Ascending aorta (tissue), 2 donors: ENCODE measurements at places on chromosomes 11 and 22. TPM values are rescaled to one million over a fixed set of nuclear protein-coding genes. Genes with fewer than 3 reads are reported as not detected.
A peak's percentile ranks its signal among the peaks of the same experiment; 100 is the strongest.

The DUSP8 gene
- total RNA-seq, result 27.0 TPM

The HBG2 gene
- not detected for total RNA-seq

The SLC22A8 gene
- total RNA-seq, result not detected

The SLCO2B1 gene
- total RNA-seq, result 403 TPM

GRCh38 chr22:29105468-29105867, 32.6 kb downstream of the KREMEN1 start:
- DNase-seq, result no peak
- no peak overlapping the region for H3K4me3 ChIP-seq
- H3K4me1 ChIP-seq, result no peaks in the 10 kb centered on the region
- no peaks in the 10 kb centered on the region for H3K36me3 ChIP-seq
- H3K27ac ChIP-seq, result no peak overlapping the region

GRCh38 chr11:44004452-44005062, 43.2 kb upstream of the ACCSL start:
- peaks cover 9% of the 10 kb centered on the region for H3K4me1 ChIP-seq
- H3K4me3 ChIP-seq, result no peak overlapping the region
- H3K27ac ChIP-seq, result no peak overlapping the region
- DNase-seq, result no peak
- no peaks in the 10 kb centered on the region for H3K36me3 ChIP-seq

DNA sequence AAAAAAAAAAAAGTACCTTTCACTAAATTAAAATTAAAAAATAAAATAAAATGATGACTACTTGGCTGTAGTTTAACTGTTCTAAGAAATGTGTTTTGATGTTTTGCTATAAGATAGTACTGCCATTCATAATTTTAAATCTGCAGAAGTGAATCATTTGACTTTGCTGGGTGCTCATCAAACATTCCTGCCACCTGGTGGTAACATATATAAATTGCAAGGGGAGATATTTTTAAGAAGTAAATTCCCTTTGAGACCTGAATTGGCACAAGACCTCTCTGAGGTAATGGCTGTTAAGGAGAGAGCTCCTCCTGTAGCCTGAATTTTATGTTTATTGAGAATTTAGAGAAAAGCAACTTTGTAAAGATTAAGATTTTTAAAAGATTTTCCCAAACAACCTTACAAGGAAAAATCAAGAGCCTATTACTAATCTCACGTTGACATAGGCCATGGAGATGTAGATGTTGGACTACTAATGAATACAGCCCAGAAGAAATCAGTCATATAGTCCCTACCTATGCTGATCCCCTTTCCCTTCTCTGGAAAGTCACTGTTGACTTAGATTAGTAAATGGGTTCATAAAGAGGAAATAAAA, 11.9 kb upstream of the NARS2 start:
- H3K27ac ChIP-seq, result no peak overlapping the region
- H3K36me3 ChIP-seq, result no peaks in the 10 kb centered on the region
- no peaks in the 10 kb centered on the region for H3K27me3 ChIP-seq
- H3K4me1 ChIP-seq, result no peaks in the 10 kb centered on the region
- H3K4me3 ChIP-seq, result no peak overlapping the region

GRCh38 chr22:38203855-38204514, 2.2 kb downstream of the MAFF start:
- no peaks in the 10 kb centered on the region for H3K36me3 ChIP-seq
- no peak for DNase-seq

- H3K27ac ChIP-seq, result no peak overlapping the region
- no peak overlapping the region for H3K4me3 ChIP-seq
- H3K27me3 ChIP-seq, result no peaks in the 10 kb centered on the region
Measured at GRCh38 chr11:77206264-77207018, 78.4 kb downstream of the MYO7A start.

DNA sequence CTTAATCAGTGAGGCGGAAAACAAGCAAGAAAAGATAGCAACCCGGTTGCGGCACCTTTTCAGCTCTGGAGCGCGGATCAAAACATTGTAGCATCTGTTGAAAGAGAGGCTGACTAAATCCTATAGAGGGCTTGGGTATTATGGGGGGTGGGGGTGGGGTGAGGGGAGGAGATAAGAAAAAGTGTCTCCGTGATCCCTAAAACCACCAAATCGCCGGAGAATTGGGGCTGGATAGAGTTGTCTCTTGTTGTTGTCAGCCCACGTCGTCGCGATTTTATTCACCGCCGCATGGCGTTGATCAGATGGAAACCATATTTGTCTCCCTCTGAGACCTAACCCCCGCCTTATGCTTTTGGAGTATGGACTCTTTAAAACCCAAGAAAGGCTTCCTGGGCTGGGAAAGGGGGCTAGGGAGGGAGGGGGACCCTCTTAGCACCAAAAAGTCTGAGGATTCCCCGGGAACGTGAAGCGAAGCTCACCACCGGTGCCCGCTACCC, 13.0 kb downstream of the PAX6 start:
- peak overlapping the region; percentile 36 for H3K4me3 ChIP-seq
- no peak overlapping the region for H3K27ac ChIP-seq
- peaks cover 34% of the 10 kb centered on the region for H3K27me3 ChIP-seq

- no peaks in the 10 kb centered on the region for H3K36me3 ChIP-seq
- H3K27ac ChIP-seq, result no peak overlapping the region
- no peaks in the 10 kb centered on the region for H3K4me1 ChIP-seq
- no peak for DNase-seq
- H3K4me3 ChIP-seq, result no peak overlapping the region
- no peaks in the 10 kb centered on the region for H3K27me3 ChIP-seq
Measured at GRCh38 chr11:14812757-14813156, 79.3 kb downstream of the CYP2R1 start.

- DNase-seq, result no peak
- no peak overlapping the region for H3K27ac ChIP-seq
- no peak overlapping the region for H3K4me3 ChIP-seq
- no peaks in the 10 kb centered on the region for H3K36me3 ChIP-seq
- no peaks in the 10 kb centered on the region for H3K27me3 ChIP-seq
- peaks cover 5% of the 10 kb centered on the region for H3K4me1 ChIP-seq
Measured at GRCh38 chr11:46353698-46354097, 6.4 kb downstream of the DGKZ start.

DNA sequence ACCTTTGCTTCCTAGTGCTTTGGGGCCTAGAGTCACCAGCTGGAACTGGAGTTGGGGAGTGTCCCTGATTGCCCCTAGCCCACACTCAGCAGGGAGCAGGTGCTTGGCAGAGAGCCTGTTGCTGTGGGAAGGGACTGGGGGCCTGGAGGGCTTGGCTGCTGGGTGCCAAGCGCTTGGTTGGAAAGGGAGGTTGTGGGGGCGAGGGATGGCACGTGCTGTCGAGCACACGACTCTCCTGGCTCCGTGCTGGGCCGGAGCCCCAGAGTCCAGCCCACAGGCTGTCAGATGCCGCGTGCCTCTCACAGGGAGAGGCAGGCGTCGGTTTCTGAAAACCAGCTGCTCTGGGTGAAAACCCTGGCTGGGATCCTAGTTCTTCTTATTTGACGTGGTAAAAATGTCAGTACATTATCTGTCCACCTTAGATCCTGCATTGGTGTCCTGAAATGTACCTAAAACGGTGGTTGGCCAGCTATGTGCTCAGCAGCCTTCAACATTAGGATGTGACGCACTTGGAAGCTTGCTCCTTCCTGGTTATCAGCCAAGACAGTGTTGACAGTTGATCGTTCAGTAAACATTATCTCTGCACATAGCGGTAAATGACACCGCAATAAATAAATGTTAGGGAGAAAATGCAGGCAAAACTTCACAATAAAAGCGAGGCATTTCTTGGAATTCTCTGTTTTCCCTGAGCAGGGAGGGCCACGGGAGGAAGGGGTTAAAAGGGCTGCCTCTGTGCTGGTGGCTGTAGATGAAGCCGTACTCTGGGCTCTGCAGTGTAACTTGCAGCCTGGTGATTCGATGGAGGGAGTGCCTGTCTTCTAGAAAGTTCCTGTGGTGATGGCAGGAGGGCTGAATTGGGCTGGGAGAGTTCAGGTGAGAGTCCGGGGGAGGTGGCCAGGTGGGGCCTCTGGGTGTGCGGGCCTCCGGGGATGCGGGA, 29.2 kb downstream of the GRAMD4 start:
- no peak for DNase-seq
- H3K27me3 ChIP-seq, result no peaks in the 10 kb centered on the region
- H3K4me3 ChIP-seq, result no peak overlapping the region

DNA sequence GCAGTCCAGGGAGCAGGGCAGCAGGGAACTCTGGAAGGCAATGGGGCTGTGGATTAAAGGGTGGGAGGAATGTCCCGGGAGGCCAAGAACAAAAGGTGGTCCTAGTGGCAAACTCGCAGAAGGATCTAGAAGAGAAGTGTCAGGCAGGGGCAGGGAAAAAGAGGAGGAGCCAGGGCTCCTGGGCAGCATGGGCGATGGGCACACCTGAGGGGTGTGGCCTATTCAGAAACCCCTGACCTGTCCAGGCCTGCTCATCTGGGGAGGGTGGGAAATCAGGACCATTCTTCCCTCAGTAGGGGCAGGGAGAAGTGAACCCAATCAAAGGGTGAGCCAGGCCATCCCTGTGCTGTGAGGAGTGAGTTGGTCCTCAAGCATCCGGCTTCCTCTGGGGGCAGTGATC, 108.6 kb downstream of the TRIM29 start:
- H3K27me3 ChIP-seq, result no peaks in the 10 kb centered on the region
- H3K27ac ChIP-seq, result no peak overlapping the region
- no peak for DNase-seq
- H3K4me1 ChIP-seq, result no peaks in the 10 kb centered on the region
- H3K36me3 ChIP-seq, result no peaks in the 10 kb centered on the region

DNA sequence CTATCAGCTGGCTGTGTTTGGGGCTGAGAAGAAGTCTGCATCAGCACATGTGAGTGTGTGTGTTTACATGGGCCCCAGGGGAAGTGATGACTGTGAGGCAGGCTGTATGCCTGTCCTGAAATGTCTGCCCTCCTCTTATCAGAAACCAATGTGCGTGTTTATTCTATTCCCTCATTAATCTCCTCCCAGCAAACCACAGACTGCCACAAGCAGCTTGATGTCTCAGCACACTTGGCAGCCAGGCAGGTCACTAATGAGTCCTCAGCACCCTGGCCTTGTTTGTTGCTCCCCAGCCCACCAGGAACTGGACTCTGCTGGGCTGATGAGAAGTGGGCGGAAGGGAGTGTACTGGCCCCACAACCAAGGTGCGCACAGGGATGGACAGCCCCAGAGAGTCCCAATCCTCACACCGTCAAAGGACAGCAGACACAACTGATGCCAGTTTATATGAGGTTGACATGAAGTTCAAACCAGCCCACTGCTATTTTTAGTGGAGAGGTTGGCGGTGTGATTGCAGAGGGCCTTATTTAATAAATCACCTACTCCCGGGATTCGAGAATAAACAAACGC, 225.8 kb downstream of the ETS1 start:
- no peaks in the 10 kb centered on the region for H3K4me1 ChIP-seq
- no peak overlapping the region for H3K27ac ChIP-seq
- DNase-seq, result no peak
- H3K27me3 ChIP-seq, result no peaks in the 10 kb centered on the region
- no peaks in the 10 kb centered on the region for H3K36me3 ChIP-seq
- no peak overlapping the region for H3K4me3 ChIP-seq

DNA sequence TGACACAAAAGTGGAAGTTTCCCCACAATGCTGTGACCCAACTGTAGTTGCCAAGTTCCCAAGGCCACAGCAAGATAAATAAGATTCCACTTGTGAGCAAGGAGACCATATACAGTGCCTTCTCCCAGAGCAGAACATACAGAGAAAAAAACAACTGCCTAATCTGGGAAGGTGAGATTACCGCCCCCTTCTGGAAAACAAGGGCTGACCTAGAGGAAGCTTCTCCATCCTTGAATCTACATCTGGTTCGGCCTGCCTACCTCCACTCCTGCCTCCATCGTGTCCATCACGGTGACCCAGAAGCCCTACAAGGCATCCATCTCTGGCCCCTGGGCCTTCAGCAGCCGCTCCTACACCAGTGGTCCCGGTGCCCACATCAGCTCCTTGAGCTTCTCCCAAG, 6.1 kb upstream of the RNASEH2C start:
- DNase-seq, result no peak
- no peaks in the 10 kb centered on the region for H3K27me3 ChIP-seq
- H3K36me3 ChIP-seq, result no peaks in the 10 kb centered on the region
- no peaks in the 10 kb centered on the region for H3K4me1 ChIP-seq
- H3K4me3 ChIP-seq, result no peak overlapping the region

GRCh38 chr11:102061276-102061675, 14.0 kb downstream of the CFAP300 start:
- no peaks in the 10 kb centered on the region for H3K36me3 ChIP-seq
- DNase-seq, result no peak
- H3K27ac ChIP-seq, result no peak overlapping the region
- H3K4me3 ChIP-seq, result no peak overlapping the region
- no peaks in the 10 kb centered on the region for H3K27me3 ChIP-seq

DNA sequence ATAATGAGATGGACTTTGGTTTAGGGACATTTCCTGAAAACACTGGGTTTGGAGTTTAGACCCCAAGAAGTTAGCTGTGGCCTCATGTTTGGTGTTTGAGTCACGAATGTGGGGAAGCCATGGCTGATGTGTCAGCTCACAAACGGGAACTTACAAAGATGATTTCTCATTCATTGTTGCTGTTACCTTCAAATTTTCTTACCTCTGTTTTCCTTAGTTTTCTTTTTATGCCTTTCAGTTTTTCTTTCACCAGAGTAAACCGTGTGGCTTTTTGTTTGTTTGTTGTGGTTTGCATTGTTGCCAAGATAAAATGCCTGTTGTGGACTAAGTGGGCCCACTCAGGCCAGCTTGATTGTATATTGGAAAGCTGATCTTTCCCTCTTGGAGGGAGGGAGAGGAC, 89.1 kb downstream of the SWAP70 start:
- H3K4me3 ChIP-seq, result no peak overlapping the region
- DNase-seq, result no peak
- peaks cover 7% of the 10 kb centered on the region for H3K4me1 ChIP-seq
- H3K36me3 ChIP-seq, result peaks cover 33% of the 10 kb centered on the region
- no peak overlapping the region for H3K27ac ChIP-seq

- DNase-seq, result no peak
- no peaks in the 10 kb centered on the region for H3K27me3 ChIP-seq
- H3K36me3 ChIP-seq, result peaks cover 49% of the 10 kb centered on the region
- H3K4me1 ChIP-seq, result peaks cover 11% of the 10 kb centered on the region
Measured at GRCh38 chr22:39317775-39318506, 1.5 kb downstream of the RPL3 start.

GRCh38 chr11:112582366-112582765, 321.7 kb upstream of the PLET1 start:
- no peak overlapping the region for H3K27ac ChIP-seq
- H3K4me3 ChIP-seq, result no peak overlapping the region
- H3K36me3 ChIP-seq, result no peaks in the 10 kb centered on the region
- no peaks in the 10 kb centered on the region for H3K4me1 ChIP-seq

GRCh38 chr11:2516276-2517015, 71.6 kb downstream of the KCNQ1 start:
- no peaks in the 10 kb centered on the region for H3K4me1 ChIP-seq
- H3K36me3 ChIP-seq, result no peaks in the 10 kb centered on the region
- DNase-seq, result no peak

DNA sequence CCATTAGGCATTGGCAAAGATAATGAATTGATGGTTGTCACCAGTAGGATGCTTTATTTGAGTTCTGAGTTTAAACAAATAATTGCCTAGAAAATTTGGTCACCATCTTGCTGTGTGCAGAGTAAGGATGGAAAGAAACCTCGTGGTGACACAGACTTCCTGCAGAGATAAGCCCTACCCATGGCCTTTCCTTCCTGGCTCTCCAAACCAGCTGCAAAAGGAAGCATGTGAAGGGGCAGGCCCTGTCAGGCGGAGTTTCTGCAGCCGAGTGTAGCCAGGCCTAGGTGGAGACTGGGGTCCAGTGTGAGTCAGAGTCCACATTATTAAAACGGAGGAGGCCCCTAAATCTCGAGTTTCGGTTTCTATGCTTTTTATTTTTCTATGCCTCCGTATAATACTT, 83.1 kb upstream of the ADSL start:
- no peaks in the 10 kb centered on the region for H3K36me3 ChIP-seq
- DNase-seq, result no peak
- no peaks in the 10 kb centered on the region for H3K27me3 ChIP-seq
- H3K4me3 ChIP-seq, result no peak overlapping the region
